ENCODE measurements at places on chromosomes 13 and 19.

DNA sequence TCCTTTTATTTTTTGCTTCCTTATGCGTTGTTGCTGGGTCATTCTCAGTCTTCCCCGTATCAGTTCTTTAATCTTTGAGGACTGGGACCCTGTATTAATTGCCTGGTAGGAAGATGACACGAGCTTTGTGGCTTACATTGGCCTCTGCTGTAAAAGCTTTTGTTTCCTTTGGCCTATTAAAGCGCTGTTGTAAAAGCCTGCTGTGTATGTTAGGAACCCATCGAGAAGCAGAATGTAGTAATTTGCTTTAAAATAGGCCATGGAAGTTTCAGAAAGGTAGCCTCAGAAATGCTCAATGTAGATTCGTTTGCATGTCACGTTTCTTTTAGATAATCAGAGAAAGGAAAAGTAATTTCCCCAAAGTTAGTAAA is 257.5 kb upstream of the STARD13 start:
- no peak for DNase-seq

DNA sequence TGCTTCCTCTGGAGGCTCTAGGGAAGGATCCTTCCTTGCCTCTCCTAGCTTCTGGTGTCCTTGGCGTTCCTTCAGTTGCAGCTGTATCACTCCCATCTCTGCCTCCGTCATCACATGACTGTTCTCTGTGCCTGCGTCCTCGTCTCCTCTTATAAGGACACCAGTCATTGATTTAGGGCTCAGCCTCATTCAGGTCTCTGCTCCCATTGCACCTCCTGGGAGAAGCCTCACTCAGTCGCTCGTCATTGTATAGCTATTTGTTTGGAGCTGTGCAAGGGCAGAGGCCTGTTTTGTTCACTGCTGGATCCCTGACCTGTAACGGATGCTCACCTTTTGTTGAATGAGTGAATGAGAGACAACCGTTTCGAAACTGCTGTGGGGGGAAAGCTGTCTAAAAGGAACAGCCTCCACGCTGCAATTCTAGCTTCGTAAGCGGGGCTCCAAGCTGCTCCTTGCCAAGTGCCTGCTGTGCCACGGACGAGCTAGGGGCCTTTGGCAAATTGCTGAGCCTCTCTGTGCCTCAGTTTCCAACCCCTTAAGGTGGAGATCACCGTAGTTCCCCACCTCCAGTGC is 17.2 kb downstream of the BRSK1 start:
- peak; percentile 33 for DNase-seq

DNA sequence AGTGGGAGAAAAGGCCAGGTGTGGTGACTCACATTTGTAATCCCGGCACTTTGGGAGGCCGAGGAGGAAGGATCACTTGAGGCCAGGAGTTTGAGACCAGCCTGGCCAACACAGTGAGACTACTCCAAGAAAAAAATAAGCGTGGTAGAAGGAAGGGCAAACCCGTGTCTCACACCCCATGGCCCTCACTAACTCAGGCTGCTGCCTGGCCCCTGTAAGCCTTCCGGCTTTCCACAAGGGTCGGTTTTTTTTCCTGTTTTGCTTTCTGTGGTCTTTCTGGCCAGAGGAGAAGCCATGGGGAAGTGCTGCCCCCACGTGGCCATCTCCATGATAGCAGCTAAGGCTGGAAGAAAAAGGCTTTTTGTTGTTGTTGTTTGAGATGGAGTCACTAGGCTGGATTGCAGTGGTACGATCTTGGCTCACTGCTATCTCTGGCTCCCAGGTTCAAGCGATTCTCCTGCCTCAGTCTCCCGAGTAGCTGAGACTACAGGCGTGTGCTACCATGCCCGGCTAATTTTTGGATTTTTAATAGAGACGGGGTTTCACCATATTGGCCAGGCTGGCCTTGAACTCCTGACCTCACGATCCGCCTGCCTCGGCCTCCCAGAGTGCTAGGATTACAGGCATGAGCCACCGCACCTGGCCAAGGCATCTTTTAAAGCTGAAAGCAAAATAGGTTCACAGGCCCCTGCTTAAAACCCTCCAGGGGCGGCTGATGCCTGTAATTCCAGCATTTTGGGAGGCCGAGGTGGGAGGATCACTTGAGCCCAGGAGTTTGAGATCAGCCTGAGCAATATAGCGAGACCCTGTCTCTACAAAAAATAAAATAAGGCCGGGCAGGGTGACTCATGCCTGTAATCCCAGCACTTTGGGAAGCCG is 7.5 kb upstream of the ARHGEF18 start:
- DNase-seq: peak; percentile 85

- no peak for DNase-seq
Observed at GRCh38 chr13:20559659-20560356, 7.1 kb upstream of the IFT88 start.

DNA sequence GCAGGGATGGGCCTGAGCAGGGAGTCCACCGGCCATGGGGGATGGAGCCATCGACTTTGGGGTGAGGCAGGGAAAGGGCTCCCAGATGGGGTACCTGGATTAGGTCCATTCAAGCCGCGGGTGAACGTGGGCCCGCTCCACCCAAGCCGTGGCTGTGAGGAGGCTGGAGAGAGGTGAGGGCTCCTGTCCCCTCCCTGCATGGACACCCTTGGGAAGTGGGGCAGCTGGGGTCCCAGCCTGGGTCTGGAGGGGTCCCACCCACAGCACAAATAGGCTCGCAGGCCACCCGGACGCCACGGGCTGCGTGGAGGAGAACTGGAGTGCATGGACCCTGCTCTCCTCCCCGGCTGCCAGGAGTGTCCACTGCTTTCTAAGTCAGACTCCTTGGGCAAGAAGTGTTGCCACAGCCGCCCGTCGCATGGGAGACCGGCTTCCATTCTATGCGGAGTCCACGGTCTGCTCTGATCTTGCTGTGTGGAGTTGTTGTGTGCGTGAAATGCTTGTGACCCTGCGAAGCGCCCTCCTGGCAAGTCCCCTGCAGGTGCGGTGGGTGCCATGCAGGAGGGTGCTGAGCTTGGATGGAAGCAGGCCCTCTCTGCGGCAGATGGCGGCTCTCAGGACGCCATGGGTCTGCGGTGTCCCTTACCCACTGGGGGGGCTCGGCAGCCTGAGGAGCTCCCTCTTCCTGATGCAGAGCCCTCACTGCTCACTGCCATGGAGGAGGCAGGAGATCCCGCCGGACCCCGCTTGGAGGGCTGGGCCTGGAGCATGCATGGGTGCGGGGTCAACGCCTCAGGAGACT is 2.0 kb downstream of the DAZAP1 start:
- no peak for DNase-seq

DNA sequence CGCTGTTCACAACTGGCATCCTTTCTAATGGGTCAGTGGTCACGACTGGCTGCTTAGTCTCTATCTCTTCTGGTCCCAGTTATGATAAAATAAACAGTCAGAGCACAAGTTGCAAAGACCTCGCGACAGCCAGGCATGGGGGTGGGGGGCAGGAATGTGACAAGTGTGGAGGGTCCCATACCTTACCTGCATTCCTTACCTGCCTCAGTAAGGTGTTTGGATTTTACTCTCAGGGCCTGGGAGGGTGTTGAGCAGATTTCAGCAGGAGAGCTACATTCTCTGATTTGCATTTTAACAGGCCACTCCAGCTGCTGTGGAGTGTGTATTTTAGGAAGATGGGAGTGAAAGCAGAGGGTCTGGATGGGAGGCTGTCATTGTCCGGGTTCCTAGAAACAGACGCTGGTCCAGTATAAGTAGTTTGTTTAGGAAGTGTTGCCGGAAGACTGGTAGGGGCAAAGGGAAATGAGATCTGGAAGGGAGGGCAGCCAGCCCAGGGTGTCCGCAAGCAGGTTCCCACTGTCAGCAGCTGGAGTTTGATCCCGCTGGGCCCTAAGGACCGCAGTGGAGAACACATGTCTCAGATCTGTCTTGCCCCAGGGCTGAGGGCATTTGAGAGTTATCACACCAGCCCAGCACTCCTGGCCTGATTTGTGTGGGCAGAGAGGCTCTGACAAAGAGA is 920.0 kb downstream of the UQCRFS1 start:
- DNase-seq: no peak

DNA sequence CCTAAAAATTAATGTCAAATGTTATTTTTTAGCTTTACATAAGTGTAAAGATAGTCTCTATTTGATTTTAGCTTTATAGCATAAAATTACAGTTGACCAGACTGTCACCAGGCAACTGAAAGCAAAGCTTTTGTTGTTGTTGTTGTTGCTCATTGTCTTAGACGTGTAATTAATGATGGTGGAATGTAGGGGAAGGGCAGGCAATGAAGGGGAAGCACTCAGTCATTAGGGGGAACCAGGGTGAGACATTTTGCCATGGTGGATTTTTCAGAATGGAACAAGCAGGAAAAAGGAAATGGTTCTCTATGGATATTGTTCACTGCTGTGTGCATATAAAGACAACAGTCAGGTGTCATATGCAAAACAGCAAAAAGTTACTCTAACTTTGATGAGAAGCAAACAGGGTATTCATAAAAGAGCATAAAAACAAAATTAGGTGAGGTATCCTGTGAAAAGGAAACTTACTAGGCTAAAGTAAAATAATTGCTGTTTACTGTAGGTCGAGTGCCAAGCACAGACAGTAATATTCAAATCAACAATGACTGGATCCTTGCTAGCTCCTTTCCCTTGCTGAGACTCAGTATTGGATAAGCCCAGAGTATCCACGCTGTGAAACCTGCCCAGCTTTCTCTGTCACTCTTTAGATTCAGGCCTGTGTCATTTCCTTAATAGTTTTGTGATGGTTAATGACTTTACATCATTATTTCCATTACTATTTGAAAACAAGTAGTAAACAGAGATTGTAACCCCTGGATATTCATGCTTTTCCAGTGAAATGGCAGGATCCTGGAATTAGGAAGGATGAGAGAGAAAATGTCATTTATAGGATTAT is 110.5 kb downstream of the LRCH1 start:
- DNase-seq: no peak

DNA sequence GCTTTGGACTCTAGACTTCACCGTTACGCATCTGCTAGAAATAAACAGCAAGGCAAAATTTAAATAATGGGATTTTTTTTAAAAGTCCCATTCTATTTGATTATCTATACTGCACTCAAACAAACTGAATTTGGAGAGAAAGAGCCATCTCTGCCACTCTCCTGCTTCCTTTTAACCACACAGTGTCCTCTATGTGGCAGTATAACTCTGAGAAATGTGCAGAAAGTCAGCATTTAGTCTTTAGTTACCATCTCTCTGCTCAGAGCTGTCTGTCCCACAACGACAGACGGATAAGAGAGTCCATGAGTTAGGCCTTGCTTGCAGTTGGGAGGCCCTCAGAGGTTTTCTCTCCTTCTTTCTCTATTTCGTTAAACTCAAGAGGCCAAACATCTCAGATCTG is 21.2 kb downstream of the CCNA1 start:
- no peak for DNase-seq

DNA sequence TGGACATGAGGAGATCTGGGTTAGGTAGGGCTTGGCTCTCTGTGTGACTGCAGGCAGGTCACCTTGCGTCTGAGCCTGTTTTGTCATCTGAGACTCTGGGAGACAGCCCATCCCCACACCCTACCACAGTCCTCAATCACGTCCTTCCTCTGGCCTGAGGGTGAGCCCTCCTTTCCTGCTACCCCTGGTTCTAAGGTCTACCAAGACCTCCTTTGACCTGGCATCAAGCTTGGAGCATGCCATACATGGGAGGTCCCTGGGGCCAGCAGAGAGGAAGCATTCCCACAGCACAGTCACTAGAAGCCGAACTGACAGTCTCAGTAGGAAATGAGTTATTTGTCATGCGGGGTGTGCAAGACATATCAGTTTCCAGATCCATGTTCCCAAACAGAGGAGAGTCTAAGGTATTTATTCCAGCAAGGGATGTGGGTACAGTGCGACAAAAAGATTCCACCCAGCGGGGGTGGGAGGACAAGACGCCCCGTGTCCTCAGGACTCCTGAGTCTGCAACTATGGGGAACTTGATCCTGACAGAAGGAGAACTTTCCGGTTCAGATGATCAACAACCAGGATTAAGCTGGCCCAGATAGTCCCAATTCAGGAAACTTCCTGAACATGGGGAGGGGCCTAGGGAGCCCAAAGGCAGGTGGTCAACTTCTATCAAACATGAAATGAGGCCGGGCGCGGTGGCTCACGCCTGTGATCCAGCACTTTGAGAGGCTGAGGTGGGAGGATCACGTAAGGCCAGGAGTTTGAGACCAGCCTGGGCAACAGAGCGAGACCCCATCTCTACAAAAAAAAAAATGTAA is 9.5 kb downstream of the ARRDC2 start:
- DNase-seq: no peak

DNA sequence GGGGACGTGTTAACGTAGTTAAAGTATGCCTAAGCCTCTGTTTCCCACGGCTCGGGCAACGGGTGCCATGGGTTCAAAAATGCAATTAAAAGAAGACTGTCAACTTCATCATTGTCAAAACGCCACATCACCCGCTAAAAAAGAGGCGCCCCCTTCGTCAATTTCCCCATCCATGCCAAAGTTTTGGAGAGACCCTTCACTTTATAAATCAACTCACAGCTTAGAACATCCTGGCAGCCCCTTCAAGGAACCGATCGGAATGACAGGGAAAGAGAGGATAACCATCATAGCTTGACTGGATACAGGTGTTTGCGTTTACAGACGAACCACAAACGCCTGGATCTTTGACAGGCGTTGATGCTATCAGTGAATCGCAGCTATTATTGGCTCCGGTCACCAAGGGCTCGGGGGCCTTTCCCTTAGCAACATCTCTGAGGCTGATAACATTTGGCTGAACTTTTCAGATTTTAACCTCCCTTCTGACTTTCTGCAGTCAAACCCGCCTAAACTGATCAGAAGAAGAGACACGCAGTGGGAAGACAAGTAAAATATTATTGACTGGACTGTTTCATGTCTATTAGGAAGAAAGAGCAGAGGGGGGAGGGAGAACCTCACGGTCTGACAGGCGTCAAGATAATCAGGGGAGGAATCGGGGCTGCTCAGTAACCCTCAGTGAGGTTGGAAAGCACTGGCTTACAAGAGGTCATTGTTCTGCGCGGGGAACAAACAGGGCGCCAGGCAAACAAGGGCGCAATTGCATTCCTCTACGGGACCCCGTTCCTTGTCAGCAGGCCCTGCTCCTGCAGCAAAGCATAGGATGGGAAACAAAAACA is 322.5 kb upstream of the ZNF507 start:
- DNase-seq: no peak

- DNase-seq: no peak
Observed at GRCh38 chr13:103983948-103984347, 917.7 kb upstream of the SLC10A2 start.

- no peak for DNase-seq
Observed at GRCh38 chr13:110245416-110245899, 61.5 kb downstream of the COL4A1 start.

- DNase-seq: no peak
Observed at GRCh38 chr13:25136880-25137787, 35.0 kb downstream of the AMER2 start.

DNA sequence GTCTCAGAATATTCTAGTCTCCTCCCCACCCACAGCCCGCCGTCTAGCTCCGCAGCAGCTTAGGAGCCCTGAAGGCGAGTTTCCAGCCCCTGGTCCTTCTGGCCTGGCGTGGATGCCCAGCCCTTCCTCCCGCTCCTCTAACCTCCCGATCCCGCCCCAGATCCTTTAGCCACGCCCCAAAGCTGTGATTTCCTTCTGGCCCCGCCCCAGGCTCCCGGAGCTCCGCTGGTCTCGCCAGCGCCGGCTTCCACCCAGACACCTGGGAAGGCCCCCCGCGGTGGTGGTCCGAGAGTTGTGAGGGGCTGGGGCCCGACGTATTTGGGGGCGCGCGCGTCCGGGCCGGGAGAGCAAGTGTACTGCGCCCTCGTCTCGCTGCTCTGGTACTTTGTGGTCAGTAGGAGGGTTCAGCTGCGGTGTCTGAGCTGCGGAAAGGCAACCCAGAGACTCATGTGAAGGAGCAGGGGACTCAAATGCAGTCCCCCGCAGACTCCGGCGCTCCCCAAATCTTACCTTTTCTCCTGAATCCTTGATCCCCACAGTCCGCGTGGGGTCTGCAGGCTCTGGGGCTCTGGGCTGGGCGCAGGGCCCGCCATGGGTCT is at the start of gene CGB7:
TSS of gene CGB7 (minus strand) at position 114 of the 599 bp plus-strand sequence. CDS start 2,374 bp downstream, outside the sequence.
- DNase-seq: peak; percentile 5

All from anterior cingulate cortex (tissue), 58 donors.